ENCODE measurements at places on chromosomes 3 and 15.
A peak's percentile ranks its signal among the peaks of the same experiment; 100 is the strongest.

DNA sequence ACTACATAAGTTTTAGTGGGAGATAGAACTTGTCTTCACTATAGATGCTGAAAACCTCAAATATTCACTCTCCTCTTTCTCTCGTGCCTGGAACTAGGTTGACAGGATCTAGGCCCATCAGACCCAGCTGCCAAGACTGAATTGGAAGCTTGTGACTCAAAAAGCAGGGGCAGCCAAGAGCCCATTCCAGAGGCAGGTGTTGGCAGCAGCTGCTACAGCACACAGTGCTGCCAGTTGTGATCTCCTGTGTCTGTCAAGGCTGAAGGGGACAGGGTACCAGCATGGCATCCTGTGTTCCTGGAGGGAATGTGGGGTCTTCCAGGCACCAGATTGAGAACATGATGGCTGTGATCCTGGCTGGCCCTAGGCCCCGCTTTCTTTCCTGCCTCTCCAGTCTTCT is 92.5 kb upstream of the MB21D2 start:
- ATAC-seq, result no peak

DNA sequence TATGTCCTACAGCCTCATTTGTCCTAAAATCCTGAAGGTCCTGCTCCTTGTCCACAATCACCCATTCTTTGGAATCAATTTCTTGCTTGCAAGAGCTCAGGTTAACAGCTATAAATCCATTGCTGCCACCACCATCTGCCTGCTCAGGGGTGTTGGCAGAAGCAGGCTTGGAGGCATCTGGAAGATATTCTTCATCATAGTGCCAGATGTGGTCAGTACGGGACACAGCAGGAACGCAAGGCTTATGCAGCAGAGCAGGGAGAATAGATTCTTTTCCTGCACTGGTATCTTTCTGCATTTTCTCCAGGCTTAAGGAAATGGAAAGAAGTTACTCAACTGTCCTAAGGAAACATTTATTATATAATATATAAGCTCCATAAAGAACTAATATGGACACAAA is 38.5 kb upstream of the CDAN1 start:
- no peak for ATAC-seq

DNA sequence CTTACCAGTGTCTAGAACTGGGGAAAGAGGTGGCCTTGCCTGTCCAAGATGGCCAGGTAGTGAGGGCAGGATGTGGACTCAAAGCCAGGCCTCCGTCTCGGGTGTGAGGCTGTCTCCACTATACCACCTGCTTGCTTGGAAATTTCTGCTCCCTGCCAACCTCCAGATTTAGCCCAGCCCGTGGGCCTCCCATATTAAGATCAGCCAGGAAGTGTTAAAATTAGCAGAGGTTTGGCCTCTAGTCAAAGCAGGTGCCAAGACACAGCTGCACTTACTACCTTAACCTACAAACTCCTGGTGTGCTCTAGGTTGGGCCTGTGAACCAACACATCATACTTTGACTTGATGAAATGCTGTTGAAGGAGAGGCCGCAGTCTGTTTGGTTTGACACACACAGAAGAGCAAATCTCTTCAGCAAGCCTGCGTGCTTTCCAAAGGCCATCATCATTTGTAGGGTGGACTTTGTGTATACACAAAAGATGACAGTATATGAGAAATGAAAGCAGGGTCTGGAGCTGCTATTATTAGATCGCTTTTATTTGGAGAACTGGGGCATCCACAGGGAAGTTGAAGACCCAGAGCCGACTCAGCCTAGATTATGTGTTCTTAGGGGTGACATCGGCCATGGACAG is 206.5 kb downstream of the XXYLT1 start:
- ATAC-seq, result no peak

DNA sequence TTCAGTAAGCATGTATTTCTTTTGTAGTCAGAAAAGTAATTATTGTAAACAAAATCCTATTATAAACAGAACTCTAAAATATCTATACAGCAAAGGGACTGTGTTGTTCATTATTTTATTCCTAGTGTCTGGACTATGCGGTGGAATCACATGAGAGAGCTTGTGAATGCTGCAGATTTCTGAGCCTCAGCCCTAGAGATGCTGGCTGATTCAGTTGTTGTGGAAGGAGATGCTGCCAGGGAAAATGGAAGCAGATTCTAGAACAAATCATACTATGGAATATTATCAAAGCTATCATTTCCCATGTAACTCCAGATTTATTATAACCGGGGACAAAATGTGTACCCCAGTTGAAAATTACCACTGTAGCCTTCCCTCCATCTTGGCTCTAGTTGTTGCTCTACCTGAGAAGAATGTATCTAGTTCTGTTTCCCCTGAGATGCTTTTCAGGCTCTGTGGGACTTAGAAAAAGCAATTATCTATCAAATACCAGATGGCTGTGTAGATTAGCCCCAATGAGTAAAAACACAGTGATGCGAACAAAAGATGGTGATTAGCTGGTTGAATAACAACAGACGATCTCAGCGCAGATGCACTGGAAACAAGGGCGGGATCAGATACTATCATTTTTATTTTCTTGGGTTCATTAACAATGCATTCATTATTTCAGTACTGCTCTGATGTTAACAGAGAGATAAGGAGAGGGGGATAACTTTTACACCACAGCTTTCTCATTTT is 131.3 kb downstream of the TMEM108 start:
- ATAC-seq, result no peak

DNA sequence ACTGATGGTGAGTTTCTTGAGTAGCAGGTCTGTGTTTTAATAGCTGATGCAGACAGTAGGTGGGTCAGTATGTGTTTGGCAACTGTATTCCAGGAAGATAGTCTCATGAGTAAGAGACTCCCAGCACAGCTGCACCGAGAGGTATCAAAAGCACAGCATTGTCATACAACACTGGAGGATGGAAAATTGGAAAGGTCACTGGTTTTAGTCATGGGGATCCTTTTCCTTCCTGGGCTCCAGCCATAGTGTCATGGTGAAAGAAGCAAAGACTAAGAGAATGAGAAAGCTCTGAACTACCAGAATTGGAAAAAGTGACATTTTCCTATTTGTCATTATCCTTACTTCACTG is 61.5 kb downstream of the P3H2 start:
- ATAC-seq, result peak; percentile 24

DNA sequence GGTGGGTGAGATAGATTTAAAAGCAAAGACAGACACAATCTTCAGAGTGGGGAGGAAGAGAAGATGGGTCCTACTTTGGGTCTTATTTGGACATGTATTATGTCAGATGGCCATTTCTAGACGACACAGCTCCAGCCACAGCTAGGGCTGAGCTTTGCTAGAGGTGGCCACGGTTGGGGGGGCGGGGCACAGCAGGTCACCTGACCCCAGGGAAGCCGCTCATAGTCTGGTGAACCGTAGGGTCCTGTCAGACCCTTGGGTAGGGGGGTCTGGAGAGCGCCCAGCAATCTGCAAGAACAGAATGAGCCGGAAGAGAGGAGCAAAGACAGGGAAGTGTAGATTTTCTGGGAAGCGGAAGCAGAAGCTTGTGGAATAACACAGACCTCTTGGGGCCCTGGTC is 6.6 kb downstream of the EPB42 start:
- ATAC-seq, result no peak
